ENCODE measurements at places on chromosomes 7 and 10.

- no peak for DNase-seq
These were observed 58.8 kb downstream of the PARP12 start for GRCh38 chr7:140003913-140004382.

GRCh38 chr10:57806675-57807074 is 461.0 kb downstream of the IPMK start:
- DNase-seq: no peak

GRCh38 chr7:2248984-2249694 is 7.1 kb downstream of the NUDT1 start:
- DNase-seq: no peak

- no peak for DNase-seq
These were observed 8.1 kb downstream of the BTAF1 start for GRCh38 chr10:91931526-91932190.

DNA sequence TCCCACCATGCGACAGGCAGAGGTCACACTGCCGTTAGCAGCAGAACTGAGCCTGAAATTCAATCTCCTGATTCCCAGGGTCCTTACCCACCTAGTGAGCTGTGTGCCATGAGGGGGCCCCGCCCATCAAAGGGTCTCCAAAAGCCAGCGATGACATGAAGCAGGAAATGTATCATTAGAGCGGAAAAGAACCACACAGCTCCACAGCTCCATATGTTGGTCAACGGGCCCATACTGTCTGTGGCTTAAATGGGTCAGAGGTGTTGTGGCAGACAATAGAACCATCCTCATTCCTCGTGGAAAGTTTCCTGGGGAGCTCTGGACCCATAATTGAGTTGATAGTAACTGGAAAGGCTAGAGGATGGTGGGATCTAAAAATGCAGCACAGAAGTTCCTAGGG is 68.1 kb upstream of the PODXL start:
- DNase-seq: no peak

GRCh38 chr7:25580141-25580540 is 351.9 kb upstream of the NPVF start:
- no peak for DNase-seq

GRCh38 chr10:23421397-23421796 is 17.5 kb upstream of the OTUD1 start:
- no peak for DNase-seq

DNA sequence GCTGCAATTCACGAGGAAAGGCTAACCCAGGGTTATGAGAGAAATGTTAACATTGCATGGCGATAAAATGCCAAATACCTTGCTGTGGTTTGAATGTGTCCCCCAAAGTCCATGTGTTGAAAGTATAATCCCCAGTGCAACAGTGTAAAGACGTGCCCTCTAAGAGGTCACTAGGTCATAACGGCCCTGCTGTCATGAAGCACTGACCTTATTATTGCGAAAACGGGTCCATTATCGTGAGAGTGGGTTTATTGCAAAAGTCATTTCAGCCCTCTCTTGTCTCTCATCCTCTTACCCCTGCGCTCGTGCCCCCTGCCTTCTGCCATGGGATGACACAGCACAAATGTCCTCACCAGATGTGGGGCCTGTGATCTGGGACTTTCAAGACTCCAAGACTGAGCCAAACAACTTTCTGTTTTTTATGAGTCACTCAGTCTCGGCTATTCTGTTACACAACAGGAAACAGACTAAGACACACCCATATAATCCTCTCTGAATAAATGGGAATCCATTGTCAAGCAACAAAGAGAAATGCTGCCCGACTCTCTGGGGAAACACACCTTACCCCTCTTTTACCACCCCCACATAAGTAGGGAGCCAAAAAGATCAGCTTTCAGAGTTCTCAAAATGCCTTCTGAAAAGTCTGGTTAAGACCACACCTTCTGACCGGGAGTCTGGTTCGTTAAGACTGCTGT is 73.1 kb upstream of the UCN3 start:
- DNase-seq: peak; percentile 24

DNA sequence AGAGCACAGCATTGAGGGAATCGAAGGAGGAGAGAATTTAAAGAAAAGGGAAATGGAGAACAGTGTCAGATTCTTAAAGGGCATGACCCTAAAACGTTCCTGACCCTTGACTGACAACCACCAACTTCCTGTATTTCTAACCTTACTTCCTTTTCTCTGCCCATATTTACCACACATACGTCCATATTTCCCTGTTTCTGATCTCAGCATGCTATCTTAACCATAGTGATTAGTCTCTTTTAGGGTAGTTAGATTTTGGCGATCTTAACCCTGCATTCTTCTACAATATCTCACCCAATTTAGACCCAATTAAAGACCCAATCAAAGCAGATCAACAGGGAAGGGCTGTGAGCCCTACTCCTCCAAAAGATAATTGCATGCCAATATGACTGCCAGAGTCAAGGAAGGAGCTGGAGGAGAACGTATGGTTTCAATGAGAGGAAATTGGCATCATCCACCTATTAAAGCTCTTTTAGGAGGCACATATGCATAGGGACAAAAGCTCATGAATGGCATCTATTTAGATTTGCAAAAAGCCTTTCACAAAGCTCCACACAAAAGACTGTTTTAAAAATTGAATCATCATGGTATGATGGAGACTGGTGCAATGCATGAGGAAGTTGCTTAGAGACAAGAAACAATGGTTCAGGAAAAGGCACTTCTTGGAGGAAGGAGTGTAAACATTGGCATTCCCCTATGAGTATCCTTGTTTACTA is 49.0 kb upstream of the ARHGAP12 start:
- DNase-seq: no peak

DNA sequence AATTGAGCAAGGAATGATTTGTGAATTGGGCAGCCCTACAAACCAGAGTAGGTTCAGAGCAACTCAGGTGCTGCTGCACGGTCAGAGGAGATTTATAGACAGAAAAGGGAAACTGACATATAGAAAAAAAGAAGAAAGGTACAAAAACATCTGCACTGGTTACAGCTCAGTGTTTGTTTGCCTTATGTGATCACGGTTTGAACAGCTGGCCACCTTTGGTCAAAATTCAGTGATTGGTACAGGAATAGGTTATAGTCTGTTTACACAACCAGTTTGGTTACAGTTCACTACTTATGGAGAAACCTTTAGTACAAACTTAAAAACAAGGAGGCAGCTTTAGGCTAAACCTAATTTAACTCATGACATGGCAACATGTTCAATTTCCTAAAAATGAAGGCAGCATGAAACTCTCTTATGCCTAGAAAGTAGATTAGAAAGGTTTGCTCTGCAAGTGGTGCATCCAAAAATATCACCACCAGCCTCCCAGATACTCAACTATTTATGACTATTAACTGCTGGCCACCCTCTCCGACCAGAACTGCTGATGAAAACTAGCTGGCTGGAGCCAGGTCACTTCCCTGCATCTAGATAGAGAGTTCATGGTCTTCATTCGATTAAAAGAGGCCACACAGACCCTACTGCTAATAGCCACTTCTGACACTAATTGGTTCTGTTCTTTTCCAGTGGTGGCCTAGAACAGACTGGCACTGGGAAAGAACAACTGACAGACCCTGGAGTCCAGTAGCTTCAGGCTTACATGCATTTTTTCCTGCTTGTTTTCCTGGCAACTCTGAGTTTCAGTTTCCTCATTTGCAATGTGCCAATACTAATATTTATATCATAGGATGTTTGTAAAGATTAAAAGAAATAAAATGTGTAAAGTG is 548.0 kb downstream of the CCSER2 start:
- DNase-seq: no peak

DNA sequence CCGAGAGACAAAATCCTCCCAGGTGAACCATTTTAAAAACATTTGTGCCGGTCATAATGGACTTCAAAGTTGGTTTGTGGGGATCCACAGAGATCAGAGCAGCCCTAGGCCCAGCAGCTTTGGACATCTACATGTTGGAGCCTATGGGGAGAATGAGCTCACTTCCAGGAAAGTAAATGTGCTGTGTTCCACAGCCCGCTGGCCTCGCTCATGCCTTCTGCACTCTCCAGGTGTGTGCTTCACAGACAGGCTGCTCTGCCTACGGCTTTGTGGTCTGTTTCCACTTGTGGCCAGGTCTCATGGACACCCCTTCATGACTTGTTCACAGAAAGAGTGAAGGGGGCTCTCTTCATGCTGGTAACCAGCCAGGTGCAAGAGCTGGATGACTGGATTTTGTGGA is 141.6 kb downstream of the ADARB2 start:
- no peak for DNase-seq

DNA sequence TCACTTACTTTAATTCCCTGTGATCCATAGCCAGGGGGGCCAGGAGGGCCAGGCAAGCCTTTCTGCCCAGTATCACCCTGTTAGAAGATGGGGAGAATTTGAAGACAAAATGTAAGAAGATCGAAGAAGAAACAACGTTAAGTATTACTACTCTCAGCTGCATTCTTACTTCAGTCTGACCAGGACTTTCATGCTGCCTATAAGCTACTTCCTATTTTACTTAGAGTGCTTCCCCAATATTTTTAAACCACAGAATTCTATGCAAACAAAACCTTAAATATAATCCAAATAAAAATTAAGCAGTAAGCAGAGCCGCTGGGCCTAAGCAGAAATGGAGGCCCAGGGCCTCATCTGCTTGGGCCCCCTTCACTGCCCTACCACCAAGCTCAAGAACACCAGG is 117.8 kb downstream of the COL28A1 start:
- no peak for DNase-seq

DNA sequence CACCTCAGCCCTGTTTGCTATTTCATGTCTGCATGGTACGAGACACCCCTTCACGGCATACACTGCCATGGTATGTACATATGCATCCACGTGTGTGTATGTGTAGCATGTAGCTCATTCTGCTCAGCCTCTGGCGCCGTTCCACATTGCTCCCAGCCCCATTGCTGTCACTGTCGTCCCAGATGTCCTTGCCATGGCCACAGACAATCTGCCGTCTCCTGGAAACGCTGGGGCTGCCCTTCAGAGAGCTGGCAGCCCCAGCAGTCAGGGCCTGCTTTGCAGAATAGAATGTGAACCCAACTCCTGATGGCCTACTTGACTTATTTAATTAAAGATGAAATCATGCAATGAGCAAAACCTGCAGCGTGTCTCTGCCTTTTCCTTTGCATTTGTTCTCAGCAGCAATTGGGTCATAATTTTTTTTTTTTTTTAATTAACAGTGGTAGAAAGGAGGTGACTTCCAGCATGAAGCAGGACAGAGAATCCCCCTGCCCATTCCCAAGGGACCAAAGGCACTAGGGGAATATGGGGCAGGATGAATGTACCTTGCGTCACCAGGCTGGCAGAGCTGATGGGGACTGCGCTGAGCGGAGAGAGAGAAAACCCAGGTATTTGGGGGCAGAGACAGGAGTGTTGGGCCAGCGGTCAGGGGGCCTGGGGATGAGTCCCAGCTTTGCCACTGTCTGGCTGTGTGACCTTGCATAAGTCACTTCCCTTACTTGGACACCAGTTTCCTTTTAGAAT is 49.2 kb downstream of the CHST3 start:
- DNase-seq: no peak

DNA sequence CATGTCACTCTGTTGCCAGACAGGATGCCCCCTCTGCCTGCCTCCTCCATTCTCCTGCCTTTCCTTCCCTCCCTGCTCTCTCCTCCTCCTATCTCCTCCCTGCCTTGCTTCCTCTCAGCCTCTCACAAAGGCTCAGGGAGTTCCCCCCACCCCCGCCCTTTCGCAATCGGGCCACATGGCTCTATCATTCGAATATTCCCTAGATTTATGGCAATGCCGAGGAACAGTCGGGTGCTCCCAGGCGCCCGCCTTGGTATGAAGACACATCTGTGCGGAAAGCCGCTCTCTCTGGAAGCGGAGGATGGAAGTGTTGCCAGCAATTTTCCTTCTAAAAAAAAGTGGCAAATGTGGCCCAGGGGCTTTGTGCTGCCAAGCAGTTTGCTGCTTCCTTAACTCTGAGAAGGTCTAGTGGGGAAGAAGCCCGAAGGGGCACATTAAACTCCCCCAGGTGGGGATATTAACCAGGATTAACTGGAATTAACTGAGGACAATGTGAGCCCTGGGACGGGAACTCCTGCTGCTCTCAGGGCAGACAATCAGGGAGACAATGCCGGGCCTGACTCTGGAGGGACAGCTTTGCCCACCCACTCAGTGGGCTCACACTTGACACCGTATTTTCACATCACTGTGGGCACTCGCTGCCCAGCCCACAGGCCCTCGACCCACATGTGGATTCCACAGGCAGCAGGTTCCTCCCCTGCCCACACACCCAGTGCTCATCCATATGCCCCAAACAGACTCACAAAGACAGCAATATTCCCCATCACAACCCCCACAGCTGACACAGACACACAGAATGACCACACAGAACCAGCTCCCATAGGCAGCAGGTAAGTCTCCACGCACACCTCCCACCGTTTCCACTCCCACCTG is 88.4 kb upstream of the SMNDC1 start:
- no peak for DNase-seq

- no peak for DNase-seq
These were observed 875.4 kb downstream of the LRMDA start for GRCh38 chr10:76306856-76307255.

Data from stimulated activated CD8-positive, alpha-beta memory T cell treated with anti-CD3 and anti-CD28 coated beads, Interleukin-4, amount 100 ng/mL, for 4 hours (primary cell).